ENCODE measurements at places on chromosomes 7 and 10.

DNA sequence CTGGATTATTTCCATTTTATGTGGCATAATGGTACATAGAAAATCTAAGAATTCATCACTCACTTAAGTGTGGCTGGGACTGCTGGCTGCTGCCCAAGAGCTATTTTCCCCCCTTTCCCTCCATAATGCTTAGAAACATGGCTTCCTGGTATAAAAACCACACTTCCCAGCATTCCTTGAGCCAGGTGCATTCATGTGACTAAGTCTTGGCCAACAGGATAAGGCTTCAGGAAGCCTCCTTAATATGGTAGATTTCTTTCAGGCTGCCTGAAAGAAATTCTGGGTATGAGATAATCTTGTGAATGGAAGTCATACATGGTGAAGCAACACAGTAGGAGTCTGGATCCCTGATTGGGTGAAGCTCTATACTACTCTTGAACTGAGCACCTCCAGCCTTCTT, 178.0 kb downstream of the JAZF1 start:
- DNase-seq, result no peak

- no peak for DNase-seq
Measured at GRCh38 chr7:40716052-40716451, 581.2 kb downstream of the SUGCT start.

DNA sequence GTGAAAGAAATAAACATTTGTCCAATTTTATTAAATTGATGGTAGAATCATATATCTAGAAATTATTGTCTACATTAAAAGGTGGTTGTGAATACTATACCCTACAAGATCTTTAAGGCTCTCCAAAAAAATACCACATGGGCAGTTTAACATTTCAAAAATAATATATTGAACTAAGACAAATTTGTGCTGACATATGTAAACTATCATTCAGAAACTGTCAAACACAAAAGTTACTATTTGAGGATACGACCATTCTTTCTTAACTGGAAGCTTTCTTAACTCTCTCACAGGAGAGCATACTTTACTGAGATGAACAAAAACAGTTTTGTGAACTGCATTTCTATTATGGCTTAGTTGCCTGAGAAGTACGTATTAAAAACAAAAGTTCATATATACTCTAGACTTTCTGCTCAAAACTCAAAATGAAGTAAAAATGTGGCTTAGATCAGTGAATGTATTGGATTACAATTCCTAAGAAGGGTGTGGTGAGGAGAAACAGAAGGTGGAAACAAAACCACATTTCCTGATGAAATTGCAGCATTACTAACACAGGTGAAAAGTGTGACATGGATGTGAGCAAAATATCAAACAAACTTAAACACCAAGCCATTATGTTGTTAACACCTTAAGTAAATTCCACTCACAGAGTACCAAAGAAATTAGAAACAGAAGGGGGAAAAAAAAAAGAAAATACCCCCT, 138.5 kb downstream of the SEMA3A start:
- DNase-seq, result no peak

DNA sequence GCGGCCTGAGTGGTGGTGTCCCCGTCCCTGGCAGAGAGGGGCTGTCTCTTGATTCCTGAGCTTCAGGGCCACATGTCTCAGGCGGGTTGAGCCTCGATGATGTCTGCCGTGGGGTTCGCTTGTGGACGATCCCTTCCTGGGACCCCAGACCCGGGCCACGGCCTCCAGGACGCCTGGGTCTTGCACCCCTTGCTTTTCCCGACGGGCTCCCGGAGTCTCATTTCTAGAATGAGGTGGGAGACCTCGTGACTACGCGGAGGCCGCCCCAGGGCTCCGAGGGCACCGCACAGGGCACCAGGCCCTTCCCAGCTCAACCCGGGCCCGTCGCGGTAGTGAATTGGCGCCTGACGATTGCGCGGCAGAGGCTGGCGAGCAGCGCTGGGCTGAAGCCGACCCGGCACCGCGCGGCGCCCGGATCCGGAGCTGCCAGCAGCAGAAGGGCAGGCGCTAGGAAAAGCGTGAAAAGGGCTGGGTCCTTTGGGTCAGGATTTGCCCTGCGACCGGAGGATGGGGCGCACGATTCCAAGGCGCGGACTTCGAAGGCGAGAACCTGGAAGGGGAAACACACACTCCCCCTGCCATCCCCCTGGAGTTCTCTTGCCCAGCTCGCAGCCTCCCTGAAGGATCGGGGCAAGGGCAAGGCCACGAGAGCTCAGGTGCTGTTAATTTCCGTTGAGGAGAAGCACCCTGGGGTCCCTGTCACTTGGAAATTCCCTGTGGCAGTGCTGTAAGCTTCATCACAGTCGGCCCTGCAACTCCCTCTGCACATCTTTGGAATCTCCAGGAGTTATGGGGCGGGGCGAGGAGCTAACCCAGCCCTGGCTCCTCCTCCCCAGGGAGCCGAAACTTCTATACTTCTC, 15.5 kb downstream of the TLX1 start:
- no peak for DNase-seq

GRCh38 chr7:101598986-101599771, 29.9 kb downstream of the MYL10 start:
- DNase-seq, result no peak

- no peak for DNase-seq
Measured at GRCh38 chr10:124493214-124493882, 31.7 kb downstream of the LHPP start.

GRCh38 chr7:151091988-151092387, 5.7 kb downstream of the AGAP3 start:
- no peak for DNase-seq

DNA sequence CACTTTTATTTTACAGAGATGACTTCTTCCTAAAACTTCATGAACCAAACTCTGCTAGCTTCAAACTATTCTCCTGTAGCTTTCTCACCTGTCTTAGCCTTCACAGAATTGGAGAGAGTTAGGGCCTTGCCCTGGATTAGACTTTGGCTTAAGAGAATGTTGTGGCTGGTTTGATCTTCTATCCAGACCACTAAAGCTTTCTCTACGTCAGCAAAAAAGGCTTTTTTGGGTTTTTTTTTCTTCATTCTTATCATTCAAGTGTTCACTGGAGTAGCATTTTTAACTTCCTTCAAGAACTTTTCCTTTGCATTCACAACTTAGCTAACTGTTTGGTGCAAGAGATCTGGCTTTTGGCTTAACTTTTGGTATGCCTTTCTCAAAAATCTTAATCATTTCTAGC, 19.3 kb upstream of the CCDC172 start:
- no peak for DNase-seq

GRCh38 chr7:128941323-128941890, 3.7 kb downstream of the IRF5 start:
- no peak for DNase-seq

DNA sequence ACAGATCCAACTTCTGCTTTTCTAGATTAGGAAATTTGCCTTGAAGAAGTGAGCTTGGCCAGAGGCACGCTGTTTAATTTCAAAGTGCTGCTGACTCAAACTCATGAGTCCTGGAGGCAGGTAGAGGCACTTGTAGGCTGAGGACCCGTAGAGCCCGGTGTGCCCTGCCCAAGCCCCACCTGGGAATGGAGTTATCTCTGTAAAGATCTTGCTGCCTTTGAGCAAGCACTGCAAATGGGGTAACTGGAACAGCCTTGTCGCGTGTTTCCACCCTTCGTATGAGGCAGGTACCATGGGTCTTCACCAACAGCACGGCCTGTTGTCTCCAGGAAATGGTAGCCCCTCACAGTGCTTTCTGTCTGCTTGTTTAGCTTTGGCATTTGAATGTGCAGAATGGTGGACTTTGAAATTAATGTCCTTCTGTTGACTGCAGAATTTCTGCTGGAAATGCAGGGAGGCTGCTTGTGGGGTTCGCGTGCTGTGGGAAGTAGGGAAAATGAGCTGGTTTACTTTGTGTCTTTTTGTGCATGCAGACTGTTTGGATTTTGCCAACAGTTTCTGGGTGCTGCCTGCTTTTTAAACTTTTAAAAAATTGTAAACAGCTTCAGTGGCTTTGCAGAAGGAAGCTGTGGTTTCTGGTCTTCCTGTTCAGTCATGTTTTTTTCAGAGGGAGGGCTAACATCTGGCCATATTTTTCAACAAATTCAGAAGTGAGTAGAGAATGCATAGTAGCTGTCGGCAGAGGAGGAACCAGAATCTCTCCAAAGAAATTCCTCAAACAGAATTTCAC, 27.2 kb downstream of the CCM2 start:
- DNase-seq, result no peak

GRCh38 chr7:100639995-100640516, 1.3 kb downstream of the TFR2 start:
- DNase-seq, result no peak

GRCh38 chr10:6363511-6363910, 160.8 kb downstream of the PFKFB3 start:
- no peak for DNase-seq

DNA sequence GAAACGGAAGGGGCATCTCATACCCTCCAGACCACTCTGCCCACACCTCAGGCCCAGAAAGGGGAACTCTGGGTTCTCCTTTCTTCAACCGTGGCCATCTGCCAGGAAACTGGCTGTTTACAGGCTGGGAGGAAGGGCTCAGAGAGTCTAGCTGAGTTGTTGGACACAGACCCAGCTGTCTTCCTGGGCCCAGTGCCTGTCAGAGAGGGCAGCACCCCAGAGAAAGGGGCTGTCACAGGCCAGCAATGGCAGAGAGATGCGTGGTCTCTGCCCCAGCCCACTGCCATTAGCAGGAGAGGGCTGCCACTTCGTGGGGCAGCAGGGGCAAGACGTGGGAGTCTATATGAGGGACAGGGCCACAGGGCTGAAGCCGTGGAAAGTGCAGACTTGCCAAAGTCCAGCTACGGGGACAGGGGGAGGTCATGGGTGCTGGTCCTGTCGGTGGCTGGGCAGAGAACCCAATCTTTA, 11.0 kb downstream of the GRID1 start:
- no peak for DNase-seq

GRCh38 chr10:11757821-11758463, 15.8 kb downstream of the ECHDC3 start:
- DNase-seq, result peak; percentile 80

All from GM12891 (cell line).